Aorta (tissue), 5 donors: ENCODE measurements at places on chromosomes 2 and 18. TPM values are rescaled to one million over a fixed set of nuclear protein-coding genes. Genes with fewer than 3 reads are reported as not detected.

GRCh38 chr2:160324161-160324800 lies 124.2 kb upstream of the ITGB6 start:
- peak; percentile 56 for DNase-seq

DNA sequence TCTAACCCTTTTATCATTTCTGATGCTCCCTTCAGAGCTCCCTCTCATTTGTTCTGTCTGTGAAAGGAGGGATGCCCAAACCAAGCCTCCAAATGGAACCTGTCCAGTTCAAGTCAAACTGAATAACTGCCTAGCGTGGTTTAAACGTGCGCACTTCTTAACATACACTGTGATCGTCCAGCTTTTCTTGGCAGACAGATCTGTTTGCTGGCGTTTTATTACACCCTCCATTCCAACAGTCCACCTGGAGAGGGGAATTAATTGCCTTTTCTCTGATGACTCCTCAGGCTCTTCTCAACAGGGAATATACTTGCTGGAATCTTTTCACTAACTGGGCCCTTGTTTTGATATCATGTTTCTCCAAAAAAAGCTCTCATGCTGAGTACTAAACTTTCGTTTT lies 379.2 kb upstream of the POU3F3 start:
- DNase-seq = no peak

- no peak for DNase-seq
These were observed 277.0 kb downstream of the CDH2 start for GRCh38 chr18:27899893-27900292.

DNA sequence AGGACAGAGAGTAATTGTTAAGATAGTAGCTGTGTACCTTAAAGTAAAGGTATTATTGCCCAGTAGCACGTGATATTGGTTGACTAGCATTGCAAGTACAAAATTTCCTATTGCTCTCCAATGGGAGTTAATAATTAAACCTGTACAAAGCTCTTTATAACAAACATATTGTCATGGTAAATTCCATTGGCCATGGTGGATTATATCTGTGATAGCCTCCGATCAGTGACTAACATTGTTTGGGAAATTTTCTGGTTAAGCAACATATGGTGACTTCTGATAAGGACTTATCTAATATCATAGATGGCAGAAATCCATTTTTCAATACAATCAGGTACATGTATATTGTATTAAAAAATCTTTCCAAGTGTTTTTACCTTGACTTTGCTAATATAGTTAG lies 360.8 kb downstream of the DCC start:
- no peak for DNase-seq

DNA sequence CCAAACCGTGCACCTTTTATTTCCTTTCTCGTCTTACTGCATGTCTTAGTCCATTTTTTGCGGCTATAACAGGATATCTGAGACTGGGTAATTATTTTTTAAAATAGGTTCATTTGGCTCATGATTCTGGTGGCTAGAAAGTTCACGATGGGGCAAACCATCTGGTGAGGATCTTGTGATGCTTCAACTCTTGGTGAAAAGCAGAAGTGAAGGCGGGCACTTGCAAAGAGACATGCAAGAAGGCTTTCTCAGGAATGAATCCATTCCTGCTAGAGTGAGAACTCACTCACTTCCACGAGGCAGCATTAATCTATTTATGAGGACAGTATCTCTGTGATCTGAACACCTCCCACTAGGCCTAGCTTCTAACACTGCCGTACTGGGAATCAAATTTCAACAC lies 327.1 kb upstream of the RBMS1 start:
- no peak for DNase-seq

DNA sequence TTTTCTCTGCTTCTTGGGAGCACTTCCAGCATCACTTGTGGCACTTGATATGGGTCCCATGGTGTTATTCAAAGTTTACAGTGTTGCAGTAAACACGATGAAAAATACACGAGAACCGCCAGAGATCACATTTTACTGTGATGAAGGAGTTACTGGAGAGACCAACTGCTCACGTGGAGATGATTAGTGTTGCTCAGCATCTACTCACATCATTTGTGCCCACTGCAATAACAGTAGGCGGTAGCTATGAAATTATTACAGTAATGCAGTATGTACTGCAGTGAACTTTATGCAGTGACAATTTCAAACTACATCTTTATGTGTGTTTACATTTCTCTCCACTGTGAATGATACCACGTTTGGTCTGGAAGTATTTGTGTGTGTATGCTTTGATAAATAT lies 93.5 kb downstream of the SLC4A3 start:
- no peak for DNase-seq

DNA sequence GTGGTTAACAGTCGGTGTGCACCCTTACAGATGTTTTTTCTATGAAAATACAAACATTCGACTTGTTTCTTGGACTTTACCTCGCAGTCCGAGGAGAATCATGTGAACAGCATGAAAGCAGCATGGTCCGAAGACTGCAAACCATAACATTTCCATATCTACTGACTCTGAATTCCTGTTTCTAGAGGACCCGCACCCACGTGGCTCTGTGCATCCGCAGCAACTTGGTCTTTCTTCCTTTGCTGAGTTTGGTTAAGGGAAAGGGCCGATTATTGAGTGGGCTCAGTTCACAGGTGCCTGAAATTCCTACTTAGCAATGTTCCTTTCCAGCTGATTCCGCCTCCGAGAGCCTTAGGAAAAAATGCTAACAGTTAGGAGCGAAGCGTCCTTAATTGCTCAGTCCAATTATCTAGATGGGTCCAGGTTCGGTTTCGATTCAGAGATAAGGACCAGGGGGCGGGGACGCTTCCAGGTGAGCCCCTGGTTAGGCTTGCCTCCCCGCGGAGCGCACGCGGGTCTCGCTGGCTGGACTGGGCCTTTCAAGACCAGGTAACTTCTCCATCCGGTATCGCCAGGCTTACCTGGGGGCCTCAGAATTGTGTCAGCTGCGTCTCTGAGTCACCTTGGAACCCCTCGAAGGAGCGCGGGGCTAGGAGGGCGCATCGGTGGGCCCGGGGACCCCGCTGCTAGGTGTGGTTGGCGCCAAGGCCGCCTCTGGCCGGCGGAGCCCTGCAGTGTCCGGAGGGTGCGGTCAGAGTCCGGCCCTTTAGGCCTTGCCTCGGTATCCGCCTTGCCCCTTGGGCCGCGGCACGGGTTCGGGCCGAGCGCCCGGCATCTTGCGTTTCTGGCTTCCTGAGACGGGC lies 1.1 kb upstream of the B3GNT2 start:
- no peak for DNase-seq

GRCh38 chr18:32884543-32884942 lies 111.7 kb upstream of the KLHL14 start:
- DNase-seq = no peak

GRCh38 chr18:1002653-1003178 lies 98.0 kb downstream of the ADCYAP1 start:
- no peak for DNase-seq

GRCh38 chr2:138536740-138537139 lies 35.2 kb downstream of the SPOPL start:
- DNase-seq = no peak

GRCh38 chr2:158004126-158004764 lies 97.4 kb upstream of the UPP2 start:
- DNase-seq = no peak

DNA sequence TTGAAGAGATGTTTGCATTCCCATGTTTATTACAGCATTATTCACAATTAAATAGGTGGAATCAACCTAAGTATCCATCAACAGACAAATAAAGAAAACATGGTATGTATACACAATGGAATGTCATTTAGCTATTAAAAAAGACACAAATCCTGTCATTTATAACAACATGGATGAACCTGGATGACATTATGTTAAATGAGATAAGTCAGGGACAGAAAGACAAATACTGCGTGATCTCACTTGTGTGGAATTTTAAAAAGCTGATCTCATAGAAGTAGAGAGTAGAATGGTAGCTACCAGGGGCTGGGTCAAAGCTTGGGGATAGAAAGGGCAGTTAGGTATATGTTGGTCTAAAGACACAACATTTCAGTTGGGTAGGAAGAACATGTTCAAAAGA lies 376.3 kb downstream of the EPHA4 start:
- DNase-seq = no peak

ALPI gene
- not detected for total RNA-seq

SOX11 gene
- not detected for total RNA-seq

ITPRIPL1 gene
- total RNA-seq = 1.9 TPM

GCG gene
- not detected for total RNA-seq

ERBB4 gene
- 28.6 TPM for total RNA-seq

FRZB gene
- 122 TPM for total RNA-seq
